ENCODE measurements at places on chromosomes 13 and 19.

DNA sequence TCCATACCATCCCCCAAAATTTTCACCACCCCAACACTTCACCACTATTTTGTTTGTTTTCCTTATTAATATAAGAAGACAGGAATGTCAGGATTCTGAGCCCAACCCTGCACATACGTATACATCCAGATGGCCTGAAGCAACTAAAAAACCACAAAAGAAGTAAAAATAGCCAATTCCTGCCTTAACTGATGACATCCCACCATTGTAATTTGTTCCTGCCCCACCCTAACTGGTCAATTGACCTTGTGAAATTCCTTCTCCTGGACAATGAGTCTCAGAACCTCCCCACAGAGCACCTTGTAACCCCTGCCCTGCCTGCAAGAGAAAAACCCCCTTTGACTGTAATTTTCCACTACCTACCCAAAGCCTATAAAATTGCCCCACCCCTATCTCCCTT is 132.5 kb downstream of the ZNF675 start:
- no peak for DNase-seq

GRCh38 chr13:98563071-98563470 is 13.8 kb downstream of the STK24 start:
- DNase-seq = no peak

GRCh38 chr19:9828551-9829063 is 889 bp downstream of the UBL5 start:
- DNase-seq = no peak

DNA sequence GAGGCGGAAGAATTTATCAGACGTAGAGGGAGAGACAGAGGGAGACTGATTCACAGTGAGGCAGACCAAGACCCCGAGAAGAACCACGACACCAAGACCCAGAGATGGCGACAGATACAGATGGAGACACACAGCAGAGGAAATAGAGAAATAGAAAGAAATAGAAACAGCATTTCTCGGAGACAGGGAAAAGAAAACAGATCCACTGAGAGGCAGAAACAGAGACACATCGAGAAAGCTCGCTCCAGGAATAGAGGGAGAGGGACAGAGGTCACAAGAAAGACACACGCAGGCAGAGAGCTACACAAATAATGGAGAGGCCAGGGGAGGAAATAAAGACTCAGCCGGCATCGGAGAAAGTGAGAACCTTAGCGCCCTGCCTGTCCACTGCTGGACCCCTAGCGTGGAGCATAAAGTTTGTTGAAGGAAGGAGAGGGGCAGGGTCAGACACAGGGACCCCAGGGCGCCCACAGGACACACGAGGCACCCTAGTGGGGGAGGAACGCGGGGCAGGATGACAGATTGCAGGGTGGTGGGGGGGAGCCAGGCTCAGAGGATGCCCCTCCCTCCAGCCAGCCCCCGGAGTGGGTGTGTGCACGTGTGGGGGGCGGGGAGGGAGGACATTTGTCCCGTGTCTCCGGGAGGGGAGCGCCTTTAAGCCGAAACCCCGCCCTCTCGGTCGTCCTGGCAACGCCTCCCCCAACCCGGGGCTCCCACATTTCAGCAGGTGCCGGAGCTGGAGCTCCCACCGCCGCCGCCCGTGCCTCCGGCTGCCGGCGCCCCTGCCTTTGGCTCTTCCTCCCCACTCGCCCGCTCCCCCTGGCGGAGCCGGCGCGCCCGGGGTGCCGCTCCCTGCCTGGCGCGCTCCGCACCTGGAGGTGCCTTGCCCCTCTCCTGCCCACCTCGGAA is at the start of gene PRKCG:
PRKCG (plus strand) TSS at position 716 of the 909 bp plus-strand sequence. CDS start 298 bp downstream, outside the sequence.
- peak; percentile 40 for DNase-seq

GRCh38 chr13:110403315-110403714 is 96.2 kb downstream of the COL4A2 start:
- no peak for DNase-seq

- DNase-seq = no peak
These were observed 67.5 kb downstream of the INSR start for GRCh38 chr19:7226739-7227138.

- DNase-seq = no peak
These were observed 55.5 kb downstream of the CYSLTR2 start for GRCh38 chr13:48709213-48709612.
